Effector memory CD8-positive, alpha-beta T cell (primary cell): ENCODE measurements at places on chromosomes 12 and 14.

- H3K36me3 ChIP-seq, result no peaks in the 10 kb centered on the region
- no peak for DNase-seq
- H3K4me1 ChIP-seq, result no peaks in the 10 kb centered on the region
- H3K27ac ChIP-seq, result no peak overlapping the region
- H3K27me3 ChIP-seq, result peaks cover 66% of the 10 kb centered on the region
Measured at GRCh38 chr14:69943084-69943780, 64.0 kb downstream of the SMOC1 start.

GRCh38 chr14:69685716-69686115 is 74.3 kb downstream of the SUSD6 start:
- H3K27ac ChIP-seq, result no peak overlapping the region
- H3K4me1 ChIP-seq, result peaks cover 68% of the 10 kb centered on the region
- no peak overlapping the region for H3K4me3 ChIP-seq
- no peak for DNase-seq
- H3K27me3 ChIP-seq, result no peaks in the 10 kb centered on the region
- peaks cover 39% of the 10 kb centered on the region for H3K36me3 ChIP-seq

DNA sequence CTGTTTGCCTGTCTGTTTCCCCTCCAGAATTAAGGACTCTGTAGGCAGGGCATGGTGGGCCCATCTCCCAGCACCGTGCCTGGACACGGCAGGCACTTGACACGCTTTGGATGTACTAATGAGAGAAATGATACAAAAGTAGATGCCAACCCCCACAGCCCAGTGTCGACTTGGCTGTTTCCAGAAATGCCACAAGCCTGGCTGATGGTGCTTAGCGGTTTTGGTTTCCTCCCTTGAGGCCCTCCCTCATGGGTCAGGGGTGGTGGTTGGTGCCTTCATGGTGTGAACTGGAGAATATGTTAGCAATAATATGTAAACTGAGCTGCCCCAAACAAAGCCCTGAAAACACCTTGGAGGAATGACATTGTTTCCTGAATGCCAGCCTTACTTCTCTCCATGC is 55.5 kb upstream of the ESRRB start:
- H3K4me3 ChIP-seq, result no peak overlapping the region
- H3K4me1 ChIP-seq, result peaks cover 4% of the 10 kb centered on the region

DNA sequence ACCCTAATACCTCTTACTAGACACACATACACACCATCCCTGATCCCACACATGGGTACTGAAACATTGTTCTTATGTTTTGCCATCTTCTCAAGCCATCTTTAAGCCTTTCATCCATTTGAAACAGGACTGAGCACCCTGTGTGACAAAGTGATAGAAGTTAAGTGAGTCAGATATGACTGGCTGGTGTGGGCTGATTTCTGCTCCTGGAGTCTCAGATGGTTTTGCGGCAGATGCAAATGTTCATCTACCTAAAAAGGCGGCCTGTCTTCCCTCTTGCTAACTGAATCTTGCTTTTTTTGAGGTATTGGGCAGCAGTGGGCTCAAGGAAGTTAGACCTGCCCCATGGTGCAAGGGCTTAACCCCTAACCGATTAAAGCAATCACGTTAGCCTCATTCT is 30.4 kb upstream of the PKP2 start:
- no peak for DNase-seq
- no peaks in the 10 kb centered on the region for H3K36me3 ChIP-seq
- H3K27ac ChIP-seq, result no peak overlapping the region
- H3K4me3 ChIP-seq, result no peak overlapping the region
- no peaks in the 10 kb centered on the region for H3K4me1 ChIP-seq

DNA sequence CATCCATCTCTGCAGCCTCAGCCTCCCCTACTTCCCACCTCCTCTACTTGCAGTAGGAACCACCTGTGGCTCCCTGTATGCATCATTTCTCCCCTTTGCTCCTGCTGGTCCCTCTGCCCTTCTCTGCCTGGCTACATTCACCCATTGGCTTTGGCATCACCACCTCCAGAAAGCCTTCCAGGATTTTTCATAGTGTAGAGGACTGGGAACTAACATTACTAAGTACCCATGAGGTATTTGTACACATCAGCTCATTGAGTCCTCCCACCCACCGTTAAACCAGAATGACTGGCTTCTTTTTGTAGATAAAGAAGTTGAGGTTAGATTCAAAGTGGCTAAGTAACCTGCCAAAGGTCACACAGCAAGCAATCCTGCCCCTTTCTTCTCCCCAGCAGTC is 17.1 kb downstream of the SYNE3 start:
- DNase-seq, result no peak
- no peaks in the 10 kb centered on the region for H3K27me3 ChIP-seq
- peaks cover 58% of the 10 kb centered on the region for H3K4me1 ChIP-seq
- H3K4me3 ChIP-seq, result no peak overlapping the region
- peaks cover 17% of the 10 kb centered on the region for H3K36me3 ChIP-seq

GRCh38 chr12:88185988-88186387 is 43.9 kb downstream of the TMTC3 start:
- no peak overlapping the region for H3K4me3 ChIP-seq
- H3K4me1 ChIP-seq, result no peaks in the 10 kb centered on the region
- no peak overlapping the region for H3K27ac ChIP-seq
- DNase-seq, result no peak
- H3K36me3 ChIP-seq, result peaks cover 11% of the 10 kb centered on the region
